ENCODE measurements at places on chromosomes 3 and 15.

GRCh38 chr3:192467230-192468140 lies 259.9 kb downstream of the FGF12 start:
- DNase-seq: peak; percentile 78

- DNase-seq: no peak
Measured at GRCh38 chr15:41511331-41511898, 2.2 kb downstream of the LTK start.

- DNase-seq: no peak
Measured at GRCh38 chr3:72261566-72262564, 476.9 kb upstream of the PROK2 start.

- DNase-seq: no peak
Measured at GRCh38 chr3:197408177-197408957, 110.0 kb upstream of the DLG1 start.

All from NCI-H2107 (cell line).